ENCODE measurements at places on chromosomes 4 and X.
A peak's percentile ranks its signal among the peaks of the same experiment; 100 is the strongest.

DNA sequence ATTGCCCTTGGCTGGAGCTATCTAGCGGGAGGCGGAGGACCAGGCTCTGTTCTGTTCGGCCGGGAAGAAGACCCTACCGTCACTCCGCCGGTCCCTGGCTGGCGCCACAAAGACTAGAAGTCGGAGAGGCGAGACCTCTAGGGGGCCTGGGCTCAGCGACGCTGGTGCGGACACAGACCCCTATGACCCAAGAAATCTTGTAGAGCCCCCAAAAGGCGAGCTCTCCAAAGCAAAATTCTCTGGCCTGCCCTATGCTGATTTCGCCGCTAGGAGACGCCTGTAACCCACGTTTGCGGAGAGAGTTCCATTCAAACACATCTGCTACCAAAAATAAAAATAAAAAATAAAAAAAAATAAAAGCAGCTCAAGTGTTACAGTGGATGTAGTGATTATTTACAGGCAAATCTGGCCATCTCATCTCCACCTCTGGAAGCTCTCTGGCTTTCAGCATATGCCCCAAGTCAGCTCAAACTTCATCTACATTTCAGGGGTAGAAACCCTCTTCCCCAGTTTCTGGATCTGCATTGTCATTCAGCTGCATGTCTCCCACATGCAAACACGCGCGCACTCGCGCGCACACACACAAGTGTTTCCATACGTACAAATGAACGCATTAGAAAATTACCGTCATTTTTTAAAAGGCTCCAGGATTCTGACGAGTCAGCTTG is 2.4 kb upstream of the PCDH10 start:
- peak; percentile 42 for DNase-seq

DNA sequence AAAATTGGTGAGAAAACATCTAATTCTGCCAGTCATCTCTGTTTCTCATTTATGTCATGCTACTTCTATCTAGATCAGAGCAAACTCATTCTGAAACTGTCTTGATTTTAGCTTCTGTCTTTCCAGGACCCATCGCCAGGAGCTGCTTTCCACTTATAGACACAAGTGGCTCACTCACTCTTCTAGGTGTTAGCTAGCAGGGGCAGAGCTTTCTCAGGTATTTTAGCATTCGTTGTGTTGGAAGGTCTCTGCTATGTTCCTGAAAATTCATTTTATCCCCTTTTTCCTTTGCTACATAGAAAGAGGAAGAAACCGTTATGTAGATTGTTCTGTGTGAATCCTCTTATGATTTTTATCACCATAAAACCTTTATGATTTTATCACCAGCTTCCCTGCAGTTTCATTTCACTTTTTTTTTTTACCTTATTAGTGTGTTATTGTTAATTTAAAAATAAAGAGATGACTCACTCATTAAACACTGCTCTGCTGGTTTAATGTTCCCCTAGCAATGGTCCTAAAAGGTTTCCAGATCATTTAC is 246.6 kb upstream of the AADAT start:
- no peak for DNase-seq

- no peak for DNase-seq
Measured at GRCh38 chr4:39699687-39700409, 1.9 kb downstream of the UBE2K start.

DNA sequence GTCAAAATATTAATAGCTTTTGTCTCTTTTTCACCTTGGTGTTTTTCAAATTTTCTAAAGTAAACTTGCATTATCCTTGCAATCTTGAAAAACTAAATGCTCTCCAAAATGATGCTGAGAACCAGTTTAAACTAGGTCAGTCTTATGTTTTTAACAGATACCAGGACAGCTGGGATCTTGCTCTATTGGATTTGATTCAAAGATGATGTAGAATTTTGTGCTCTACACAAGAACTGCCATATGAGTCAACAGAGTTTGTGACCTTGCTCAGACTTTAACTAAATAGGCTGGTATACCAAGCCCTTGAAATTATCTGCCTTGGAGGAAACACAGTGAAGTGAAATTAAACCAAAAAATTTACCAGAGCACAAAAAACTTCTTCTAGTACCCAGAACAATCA is 991.1 kb downstream of the STPG2 start:
- no peak for DNase-seq

- DNase-seq: no peak
Measured at GRCh38 chr4:181909368-181909767, 333.8 kb upstream of the TENM3 start.

DNA sequence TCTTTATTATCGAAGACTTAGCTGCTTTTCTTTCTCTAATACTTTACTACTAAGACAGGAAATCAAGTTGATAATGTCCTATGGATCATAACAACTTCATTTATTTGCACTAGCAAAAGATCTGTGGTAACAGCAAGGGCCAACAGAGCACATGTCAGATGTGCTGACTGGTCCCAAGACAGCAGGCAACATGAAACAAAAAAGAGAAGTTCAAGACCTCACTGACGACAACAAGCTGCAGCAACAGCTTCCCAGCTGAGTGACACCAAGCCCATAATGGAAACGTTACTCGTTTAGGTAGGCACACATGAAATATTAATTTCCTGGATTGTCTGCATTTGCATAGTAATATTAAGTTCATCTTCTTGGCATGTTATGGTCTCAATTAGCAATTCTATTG is 126.9 kb downstream of the UNC5C start:
- no peak for DNase-seq

DNA sequence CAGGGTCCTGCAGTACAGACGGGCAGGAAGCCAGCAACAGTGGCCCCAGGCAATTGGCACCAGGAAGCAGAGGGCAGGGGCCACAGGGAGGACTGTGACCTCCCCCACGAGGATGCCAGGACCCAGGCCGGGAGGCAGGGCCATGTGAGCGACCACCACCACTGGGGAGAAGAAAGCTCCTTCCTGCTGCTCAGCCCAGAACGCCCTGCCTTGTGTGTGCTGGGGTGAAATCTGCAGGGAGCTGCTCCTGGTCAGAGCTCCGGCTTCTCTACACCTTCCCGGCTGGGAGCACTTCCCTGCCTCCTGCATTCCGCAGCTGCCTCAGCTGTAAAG is 100.4 kb downstream of the HMX1 start:
- peak; percentile 18 for DNase-seq
